ENCODE measurements at places on chromosomes 4 and X.

GRCh38 chrX:16946971-16947562 is 609 bp downstream of the REPS2 start:
- no peak for DNase-seq

- no peak for DNase-seq
Observed at GRCh38 chrX:78595901-78596502, 63.1 kb downstream of the RTL3 start.

- no peak for DNase-seq
Observed at GRCh38 chr4:85792376-85793232, 317.7 kb downstream of the ARHGAP24 start.

DNA sequence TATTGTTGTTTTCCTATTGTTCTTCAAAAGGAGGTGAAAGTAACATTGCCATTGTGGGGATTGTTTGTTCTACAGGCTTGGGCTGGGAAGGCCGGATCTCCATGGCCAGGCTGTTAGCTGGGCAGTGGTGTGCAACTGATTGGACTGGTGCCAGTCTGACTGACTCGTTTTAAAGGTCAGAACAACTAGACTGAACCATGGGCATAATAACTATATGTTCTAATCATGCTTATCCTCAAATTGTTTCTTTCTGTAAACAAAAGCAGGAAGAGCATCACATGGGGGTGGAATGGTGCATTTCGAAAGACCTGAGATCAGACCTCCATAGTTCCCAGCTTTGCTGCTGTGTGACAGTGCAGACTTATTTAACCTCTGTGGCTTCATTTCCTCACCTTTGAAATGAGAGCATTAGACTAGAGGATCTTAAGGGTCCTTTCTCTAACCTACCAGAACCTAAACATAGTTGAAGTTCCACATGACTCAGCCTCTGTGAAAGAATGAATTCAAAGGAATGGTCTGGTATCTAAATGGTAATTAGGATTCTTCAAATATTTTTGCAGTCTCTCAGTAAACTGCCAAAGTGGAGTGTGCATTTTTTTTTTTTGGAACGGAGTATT is 66.7 kb upstream of the PGRMC2 start:
- no peak for DNase-seq

- DNase-seq, result peak; percentile 14
Observed at GRCh38 chr4:38034986-38035882, 75.0 kb downstream of the PTTG2 start.

- no peak for DNase-seq
Observed at GRCh38 chrX:15202454-15203177, 67.3 kb downstream of the ASB9 start.

- no peak for DNase-seq
Observed at GRCh38 chrX:84175274-84175673, 12.7 kb downstream of the RPS6KA6 start.

GRCh38 chrX:2679534-2680485 is 11.3 kb upstream of the CD99 start:
- no peak for DNase-seq

DNA sequence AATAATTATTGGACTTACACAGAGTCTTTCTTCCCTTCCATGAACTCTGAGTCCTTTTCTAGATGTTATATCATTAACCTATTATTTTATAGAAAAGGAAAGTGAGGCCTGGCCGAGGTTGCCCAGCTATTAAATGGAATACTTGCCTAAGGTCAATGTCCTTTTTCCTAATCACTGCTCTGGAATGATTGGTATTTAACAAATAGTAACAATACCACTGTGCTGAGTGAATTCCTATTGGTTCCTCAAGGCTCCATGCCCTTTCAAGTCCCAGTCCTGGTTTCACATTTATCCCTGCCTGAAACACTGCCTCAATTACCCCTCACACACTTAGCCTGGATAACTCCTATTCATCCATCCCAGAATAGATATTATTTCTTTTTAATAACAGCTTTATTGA is 6.2 kb downstream of the TCEAL9 start:
- DNase-seq, result no peak

DNA sequence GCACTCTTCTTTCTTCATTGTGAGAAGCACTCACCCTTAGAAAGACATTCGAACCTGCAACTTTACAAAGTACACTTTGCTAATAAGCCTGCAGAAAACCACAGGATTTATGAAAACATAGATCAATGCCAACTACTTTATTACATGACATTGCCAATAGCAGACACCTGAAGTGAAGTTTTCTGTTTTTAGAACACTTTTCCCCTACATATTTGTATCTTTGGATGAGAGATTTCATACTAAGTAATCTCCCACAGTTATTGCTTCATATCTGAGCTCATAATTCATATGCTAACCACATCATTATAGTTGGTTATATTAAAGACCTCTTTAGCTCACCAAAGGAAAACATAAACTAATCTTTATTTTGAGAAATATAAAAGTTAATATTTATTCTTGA is 276.5 kb upstream of the CTSO start:
- no peak for DNase-seq

GRCh38 chr4:31545755-31546154 is 825.6 kb downstream of the PCDH7 start:
- no peak for DNase-seq

- no peak for DNase-seq
Observed at GRCh38 chrX:130523460-130524394, 121.9 kb downstream of the RBMX2 start.

DNA sequence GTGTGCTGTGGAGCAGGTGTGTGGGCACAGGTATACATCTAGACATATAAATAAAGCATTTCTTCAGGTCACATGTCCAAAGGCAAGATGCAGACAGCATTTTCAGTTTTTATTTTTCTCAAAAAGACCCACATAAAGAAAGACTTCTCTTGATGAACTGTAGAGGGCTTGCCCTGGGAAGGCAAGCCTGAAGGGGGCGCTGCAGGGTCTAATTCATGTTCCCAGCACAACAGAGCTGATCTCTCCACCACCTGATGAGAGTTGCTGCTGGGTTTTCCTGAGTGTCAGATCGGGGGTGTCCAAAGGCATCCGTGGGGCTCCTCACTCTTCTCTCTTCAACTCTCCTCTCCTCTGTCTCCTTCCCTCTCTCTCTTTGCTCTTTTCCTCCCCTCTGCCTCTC is 26.6 kb downstream of the ADRA2C start:
- DNase-seq, result no peak

DNA sequence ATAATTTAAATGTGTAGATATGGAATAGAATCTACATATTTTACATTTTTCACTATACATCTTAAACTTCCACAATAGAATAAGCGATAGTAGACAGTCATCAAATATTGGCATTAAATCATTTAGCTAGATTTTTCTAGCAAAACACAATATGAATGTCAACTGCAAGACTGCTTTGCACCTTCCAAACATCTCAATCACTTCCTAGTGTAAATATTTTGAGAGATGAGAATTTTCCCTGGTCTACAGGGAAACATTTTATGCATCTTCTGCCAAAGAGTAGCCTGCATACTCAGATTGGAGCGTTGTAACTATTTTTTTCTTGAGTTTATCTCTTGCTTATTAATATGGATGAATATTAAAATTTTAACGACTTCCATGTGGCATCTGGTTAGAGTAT is 897.4 kb downstream of the CENPC start:
- DNase-seq, result no peak

DNA sequence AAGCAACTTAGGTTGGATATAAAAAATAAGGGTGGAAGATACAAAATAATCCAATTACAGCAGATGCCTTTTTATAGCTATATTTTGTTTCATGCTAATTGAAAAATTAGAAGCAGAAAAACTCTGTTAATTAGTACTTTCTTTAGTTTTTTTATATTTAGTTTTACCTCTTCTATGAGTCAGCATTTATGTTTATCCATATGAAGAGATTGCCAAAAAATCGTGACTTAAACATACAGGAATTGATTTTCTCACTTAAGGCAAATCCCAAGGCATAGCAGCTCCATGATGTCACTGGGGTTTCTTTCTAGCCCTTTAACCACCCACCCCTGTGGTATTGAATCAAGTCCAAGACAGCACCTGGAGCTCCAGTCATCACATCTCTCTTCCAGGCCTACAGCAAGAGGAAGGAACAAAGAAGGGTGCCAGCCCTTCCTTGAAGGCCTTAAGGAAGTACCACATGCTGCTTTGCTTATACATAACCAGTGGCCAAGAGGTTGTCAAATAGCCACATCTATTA is 365.8 kb upstream of the TENM3 start:
- DNase-seq, result no peak

- DNase-seq, result no peak
Observed at GRCh38 chrX:141468940-141469339, 115.6 kb downstream of the SPANXA1 start.

DNA sequence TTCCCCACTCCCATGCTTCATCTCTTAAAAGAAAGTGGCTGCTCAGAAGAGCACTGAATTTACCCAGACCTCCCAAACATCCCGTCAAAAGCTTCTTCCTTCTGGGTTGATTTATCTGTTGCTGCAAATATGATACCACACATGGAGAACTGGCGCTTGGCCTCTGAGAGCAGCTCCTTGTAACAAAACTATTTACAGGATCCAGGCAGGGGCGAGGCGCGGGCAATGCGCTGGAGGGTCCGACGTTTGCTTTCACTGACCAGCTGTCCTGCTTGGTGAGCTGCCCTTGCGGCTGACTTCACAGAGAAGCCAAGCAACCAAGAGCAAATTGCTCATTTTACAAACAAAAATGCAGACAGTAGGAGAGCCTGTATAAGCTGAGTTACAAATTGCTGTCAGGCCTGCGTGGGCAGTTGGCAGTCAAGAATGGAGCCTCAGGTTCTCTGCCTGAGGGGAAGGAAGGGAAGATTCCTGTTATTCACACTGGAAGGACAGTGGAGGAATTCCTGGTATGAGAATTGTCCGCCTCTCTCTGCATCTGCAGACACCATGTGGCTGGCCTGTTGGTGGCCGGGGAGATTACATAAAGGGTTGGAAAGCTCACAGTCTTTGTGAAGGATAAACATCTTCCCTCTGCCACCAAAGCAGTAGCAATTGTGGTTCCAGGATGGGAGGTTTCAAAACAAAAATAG is 192.2 kb upstream of the LEF1 start:
- no peak for DNase-seq

DNA sequence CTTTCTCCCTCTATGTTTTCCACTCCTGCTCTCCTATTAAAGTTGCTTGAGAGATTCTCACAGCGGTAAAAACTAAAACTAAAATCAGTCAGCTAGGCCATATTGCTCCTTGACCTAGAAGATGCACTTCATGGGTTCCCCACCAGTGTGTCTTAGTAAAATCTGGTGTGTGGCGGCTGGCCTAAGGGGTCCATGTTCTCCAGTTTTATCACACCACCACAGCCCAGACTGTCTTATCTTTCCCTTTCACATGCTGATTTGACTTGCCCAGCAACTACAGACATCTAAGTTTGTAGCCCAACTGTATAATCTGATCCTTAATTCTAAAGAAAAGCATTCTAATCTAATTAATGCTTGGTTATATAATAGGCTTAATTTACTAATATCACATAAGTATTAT is 68.0 kb downstream of the ATP8A1 start:
- DNase-seq, result no peak

DNA sequence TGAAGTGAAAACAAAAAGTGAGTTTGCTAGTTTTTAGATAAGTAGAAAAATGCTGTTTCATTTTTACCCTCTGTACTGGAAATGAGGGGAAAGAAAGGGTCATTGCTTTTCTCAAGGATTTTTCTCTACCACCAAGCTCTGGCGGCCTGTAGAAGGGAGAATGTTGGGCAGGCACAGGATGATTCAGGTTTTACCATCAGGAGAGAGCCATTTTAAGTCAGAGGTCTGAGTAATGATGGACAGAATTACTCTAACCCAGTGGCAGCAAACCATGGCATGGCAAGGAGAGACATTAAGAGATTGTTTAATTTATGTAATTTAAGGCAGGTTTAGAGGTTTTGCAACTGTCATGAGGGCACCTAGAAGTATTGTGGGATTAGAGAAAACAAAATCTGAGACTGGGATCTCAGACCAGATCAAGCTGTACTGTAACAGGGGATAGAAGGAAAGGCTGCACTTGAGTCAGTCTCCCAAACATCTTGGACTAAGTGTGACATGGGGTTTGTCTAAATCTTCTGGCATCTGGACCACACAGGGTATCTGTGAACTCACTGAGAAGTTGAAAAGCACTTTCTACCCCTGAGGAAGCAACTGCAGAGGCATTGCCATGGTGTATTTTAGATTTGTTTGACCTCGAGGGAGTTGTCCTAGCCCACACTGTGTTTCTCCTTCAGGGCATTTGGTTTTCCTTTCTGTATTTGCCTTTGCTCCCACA is 81.6 kb downstream of the BANK1 start:
- DNase-seq, result no peak

- no peak for DNase-seq
Observed at GRCh38 chr4:46979283-46979682, 14.1 kb downstream of the GABRA4 start.
